ENCODE measurements at places on chromosomes 12 and 14. TPM values are rescaled to one million over a fixed set of nuclear protein-coding genes. Genes with fewer than 3 reads are reported as not detected.

The KCNA5 gene
- total RNA-seq, result 1.7 TPM

The SLC17A8 gene
- not detected for total RNA-seq

The SDSL gene
- total RNA-seq, result 3.3 TPM

The CISTR gene
- not detected for total RNA-seq

The ENDOU gene
- total RNA-seq, result not detected

The ATL1 gene
- total RNA-seq, result 1.9 TPM

The VDR gene
- total RNA-seq, result 0.03 TPM

The DHRS2 gene
- total RNA-seq, result 1.1 TPM

The NXPH4 gene
- total RNA-seq, result 0.74 TPM

The OS9 gene
- total RNA-seq, result 65.5 TPM

The KRT79 gene
- total RNA-seq, result not detected

The POU6F1 gene
- total RNA-seq, result 8.3 TPM

The TMEM119 gene
- 0.85 TPM for total RNA-seq

The CLEC4C gene
- total RNA-seq, result not detected

The PIWIL1 gene
- not detected for total RNA-seq

The TRMT61A gene
- 13.4 TPM for total RNA-seq

The LALBA gene
- not detected for total RNA-seq

The CDK17 gene
- 25.3 TPM for total RNA-seq

The NELL2 gene
- total RNA-seq, result 38.8 TPM

The KLRF1 gene
- total RNA-seq, result not detected

The HIGD1C gene
- total RNA-seq, result not detected

The ADAM21 gene
- total RNA-seq, result not detected

The RAB35 gene
- 38.4 TPM for total RNA-seq

The FGD4 gene
- total RNA-seq, result 24.0 TPM

The NR4A1 gene
- total RNA-seq, result 11.8 TPM

The KRT78 gene
- not detected for total RNA-seq

The PRIMA1 gene
- total RNA-seq, result 1.6 TPM

The NFATC4 gene
- 12.2 TPM for total RNA-seq

The DDX24 gene
- 198 TPM for total RNA-seq

The SDS gene
- total RNA-seq, result 0.66 TPM

The OTX2 gene
- total RNA-seq, result 85.8 TPM

The GPRC5A gene
- not detected for total RNA-seq

The AKAP5 gene
- 1.1 TPM for total RNA-seq

The TPH2 gene
- 0.11 TPM for total RNA-seq

The RAB21 gene
- total RNA-seq, result 11.6 TPM

The MYO1H gene
- total RNA-seq, result not detected

The UBC gene
- total RNA-seq, result 1,131 TPM

The OLR1 gene
- total RNA-seq, result not detected

The C14orf119 gene
- total RNA-seq, result 73.7 TPM
